Activated gamma-delta T cell (primary cell): ENCODE measurements at places on chromosomes 3 and 15.

GRCh38 chr15:89669941-89670340 is 9.2 kb downstream of the PLIN1 start:
- no peak for DNase-seq

DNA sequence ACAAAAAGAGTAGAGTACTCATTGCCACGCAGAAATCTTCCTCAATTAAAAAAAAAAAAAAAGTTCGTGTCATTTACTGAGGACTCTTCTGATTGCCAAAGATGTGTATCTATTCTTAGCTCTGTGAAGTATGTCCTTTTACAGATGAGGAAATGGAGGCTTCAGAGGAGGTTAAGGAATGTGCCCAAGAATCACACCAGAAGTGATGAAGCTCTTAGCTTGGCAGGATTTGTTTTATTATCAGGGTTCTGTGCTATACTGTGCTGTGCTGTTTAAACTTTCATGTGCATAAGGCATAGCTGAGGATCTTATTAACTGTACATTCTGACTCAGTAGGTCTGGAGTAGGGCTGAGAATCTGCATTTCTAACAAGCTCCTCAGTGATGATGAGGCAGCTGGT is 665.2 kb upstream of the ADAMTS9 start:
- no peak for DNase-seq

GRCh38 chr3:167739190-167739810 is 3.8 kb downstream of the SERPINI1 start:
- DNase-seq, result no peak

DNA sequence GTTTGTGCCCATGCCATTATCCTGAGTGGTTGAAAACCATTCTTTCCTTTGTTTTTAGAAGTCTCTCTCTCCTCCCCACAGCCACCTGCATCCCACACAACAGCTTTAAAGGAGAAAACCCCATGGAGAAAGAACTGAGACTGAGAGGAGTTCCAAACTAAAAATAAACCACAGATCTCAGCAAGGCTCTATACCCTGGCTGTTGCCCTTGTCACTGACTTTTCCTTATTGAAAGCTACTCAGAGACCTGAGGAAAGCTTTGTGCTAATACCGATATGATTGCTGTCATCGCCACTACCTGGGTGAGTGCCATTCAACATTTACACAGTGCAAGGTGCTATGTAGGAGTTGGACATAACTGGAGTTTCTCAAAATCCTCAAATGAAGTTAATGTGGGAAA is 55.5 kb upstream of the RASGRP1 start:
- no peak for DNase-seq

DNA sequence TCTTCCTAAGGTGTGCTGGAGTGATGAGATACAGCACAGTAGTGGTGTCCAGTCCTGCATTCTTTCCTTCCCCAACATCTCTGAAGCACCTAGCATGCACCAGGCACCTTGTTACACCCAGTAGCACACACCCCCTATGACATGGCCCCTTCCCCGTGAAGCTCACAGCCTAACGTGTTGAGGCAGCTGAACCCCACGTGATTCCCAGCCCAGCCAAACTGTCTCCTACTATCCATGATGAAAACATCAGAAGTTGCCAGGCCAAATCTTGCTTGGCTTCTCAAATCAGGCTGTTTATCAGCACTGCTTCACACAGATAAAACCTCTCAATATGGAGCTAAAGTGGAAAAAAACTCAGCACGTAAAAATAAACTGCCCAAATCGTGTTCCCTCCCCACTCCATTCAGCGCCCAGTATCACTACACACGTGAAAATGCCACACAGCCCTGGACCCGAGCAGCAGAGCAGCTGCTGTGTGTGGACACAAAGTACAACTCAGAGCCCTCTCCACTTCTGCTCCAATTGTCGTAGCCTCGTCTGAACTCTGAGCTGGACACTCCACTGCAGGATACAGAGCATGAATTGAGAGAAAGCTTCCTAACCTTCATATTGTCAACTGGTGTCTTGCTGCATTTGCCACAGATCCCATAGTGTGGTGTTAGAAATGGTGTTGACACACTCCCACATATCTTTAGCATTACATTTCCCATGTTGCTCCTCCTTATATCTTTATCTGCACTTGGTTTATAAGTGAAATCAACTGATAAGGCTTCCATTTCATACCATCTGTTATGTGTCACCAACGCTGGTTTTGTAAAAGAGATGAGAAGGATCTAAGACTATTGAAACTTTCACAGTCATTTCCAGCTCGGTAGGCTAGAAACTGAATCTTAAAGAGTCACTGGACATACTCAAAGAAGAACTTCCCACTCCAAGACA is 279.8 kb downstream of the RORA start:
- DNase-seq, result no peak

DNA sequence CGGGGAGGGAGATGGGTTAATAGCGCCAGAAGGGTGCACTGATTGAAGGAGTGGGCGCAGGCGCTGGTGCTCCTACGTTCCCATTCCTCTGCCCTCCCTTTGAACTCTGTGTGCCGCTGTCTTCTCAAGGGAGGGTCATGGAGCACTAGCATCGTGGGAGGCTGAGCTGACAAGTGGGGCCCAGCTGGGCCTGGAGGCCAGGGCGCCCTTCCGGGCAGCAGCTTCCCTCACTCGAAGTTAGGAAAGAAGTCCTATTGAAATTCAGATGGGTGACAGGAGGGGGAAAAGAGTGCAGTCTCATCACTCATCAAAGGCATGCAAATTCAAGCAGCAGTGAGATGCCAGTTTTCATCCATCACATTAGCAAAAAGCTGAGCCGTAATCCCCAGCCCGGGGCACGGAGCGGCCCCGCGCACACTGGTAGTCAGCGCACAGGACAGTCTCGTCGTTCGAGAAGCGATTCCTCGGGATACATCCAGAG is 128.2 kb downstream of the LRRK1 start:
- no peak for DNase-seq

DNA sequence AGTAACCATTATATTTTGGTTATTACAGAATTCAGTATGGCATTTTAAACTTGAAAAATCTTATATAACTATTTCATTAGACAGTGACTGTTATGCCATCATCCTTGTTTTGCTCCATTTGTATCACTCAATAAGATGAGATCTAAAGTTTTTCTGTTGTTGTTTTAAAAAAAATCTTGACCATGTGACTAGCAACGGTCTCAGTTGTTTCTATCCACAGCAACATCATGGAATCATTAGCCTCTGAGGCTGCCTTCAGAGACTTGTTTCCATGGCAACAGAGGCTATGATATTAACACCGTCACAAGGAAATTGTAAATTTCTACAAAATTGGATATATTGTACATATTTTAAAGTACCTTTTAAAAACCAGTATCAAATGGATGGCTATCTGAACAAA is 129.8 kb downstream of the DLG1 start:
- no peak for DNase-seq

GRCh38 chr15:33137101-33137500 is 57.4 kb downstream of the FMN1 start:
- DNase-seq, result no peak

GRCh38 chr15:29331071-29331470 is 61.4 kb upstream of the NSMCE3 start:
- no peak for DNase-seq

- DNase-seq, result no peak
Measured at GRCh38 chr3:67415511-67415910, 238.9 kb downstream of the SUCLG2 start.

DNA sequence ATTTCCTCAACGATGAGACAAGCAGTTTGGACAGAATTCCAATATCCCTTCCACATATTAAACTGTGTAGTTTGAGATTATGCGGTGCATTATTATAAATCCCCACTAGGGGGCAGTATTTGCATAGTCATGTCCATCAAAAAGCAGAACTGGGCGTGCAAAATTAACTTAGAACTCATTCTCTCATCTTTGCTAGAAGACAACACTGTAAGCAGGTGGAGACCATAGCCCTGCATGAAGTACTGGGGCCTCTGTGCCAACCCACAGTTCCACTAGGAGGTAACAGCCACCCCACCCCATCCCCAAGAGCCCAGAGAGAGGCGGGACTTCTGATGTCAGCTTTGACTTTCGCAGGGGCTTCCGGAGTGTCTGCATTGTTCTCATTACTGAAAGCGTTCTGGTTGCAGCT is 106.6 kb upstream of the TMC3 start:
- DNase-seq, result no peak

DNA sequence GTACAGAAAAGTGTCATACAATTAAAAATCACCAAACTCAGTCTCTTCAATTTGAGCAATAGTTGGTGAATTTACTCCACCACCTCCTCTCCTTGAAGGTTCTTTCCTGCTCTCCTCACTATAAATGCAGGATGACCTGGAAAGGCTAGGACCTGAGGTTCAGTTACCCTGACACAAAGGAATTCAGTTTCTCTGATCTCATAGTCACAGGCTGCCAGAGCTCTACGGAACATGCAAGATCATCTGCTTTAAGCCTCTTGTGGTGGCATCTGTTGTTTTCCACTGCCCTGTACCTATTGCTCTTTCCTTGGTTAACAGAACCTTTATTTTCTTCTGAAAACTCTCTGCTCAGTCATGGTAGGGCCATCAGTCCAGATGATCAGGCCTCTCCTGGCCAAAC is 4.9 kb upstream of the TP63 start:
- DNase-seq, result no peak

DNA sequence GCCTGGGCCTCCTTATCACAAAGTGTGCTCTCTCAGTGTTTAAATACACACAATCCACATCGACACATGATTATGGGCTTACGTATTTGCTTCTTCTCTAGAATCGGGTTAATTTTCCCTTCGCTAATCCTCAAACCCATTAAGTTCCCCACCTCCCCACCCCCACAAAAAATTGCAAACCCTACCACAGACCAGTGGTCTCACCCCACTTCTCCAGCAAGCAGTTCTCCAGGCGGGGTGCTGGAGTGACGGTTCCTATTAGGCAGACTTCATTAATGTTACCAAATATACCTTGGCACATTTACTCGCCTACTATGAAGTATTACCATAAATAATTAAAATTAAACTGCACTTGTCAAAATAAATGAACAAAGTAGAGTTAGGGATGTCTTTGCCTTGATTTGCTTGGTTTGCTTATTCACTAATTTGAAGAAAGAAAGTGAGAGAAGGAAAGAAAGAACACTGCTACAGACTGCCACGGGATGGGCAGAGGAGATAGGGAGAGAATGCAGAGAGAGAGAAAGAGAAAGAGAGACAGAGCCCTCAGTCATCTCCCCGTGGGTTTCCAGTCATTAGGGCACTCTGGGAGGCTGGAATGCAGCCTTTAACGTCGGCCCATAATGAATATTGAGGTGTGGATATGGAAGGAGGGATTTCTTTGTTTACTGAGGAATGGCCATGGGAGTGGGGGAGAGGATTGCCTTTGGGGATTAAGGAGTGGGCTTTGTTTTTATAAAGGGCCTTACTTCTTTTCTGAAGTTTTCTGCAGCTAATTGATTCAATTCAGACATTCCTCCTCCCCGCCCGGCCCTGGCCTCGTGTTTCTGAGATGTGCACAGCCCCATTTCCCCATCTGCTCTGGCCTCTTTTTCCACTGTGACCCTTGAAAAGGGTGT is 39.7 kb upstream of the POLG start:
- no peak for DNase-seq

DNA sequence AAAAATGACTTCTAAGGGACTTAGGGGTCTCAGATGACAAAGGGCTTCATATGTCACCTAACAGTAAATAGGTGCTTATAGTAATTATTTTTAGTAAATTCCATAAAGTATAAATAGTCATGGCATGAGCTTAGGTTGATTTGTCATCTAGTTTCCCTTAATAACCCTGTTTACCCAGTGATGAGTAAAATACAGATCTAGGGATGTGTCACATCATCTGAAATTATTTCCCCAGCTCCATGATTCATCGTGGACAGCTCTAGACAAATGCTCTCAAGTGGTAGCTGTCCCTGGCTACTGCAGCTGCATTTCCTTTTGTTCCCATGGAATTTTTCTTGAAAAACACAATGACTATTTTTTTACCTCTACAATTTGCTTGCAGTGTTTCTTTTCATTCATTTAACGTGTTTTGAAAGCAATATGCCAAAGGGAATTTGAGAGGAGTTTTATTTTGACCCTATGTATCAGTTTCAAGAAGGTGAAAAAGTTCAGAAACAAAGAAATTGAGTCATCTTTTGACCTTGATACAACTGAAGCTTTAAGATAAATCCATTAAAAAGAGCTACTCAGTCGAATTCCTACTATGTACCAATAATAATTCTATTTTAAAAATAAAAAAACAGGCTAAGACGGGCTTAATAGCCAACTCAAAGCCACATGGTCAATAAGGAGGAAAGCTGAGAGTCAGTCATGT is 241.6 kb downstream of the KCNMB2 start:
- DNase-seq, result no peak

- DNase-seq, result no peak
Measured at GRCh38 chr15:49383266-49383665, 39.8 kb upstream of the FGF7 start.

DNA sequence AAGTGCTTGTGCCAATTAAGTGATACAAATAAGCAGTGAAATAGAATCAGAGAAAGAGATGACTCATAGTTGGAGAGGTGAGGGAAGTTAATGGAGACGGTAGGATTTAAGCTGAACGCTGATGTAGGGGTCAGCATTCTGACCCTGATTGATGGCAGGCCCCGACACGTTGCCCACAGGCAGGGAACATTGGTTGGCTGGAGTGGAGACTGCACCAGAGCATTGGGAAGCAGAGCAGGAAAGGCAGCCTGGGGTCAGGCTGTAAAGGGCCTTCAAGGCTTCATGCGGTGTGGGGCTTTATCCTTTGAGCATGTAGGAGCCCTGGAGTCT is 68.6 kb downstream of the DCUN1D1 start:
- DNase-seq, result no peak

GRCh38 chr15:60970246-60971170 is 258.6 kb downstream of the RORA start:
- no peak for DNase-seq

- no peak for DNase-seq
Measured at GRCh38 chr3:134879990-134880389, 84.9 kb downstream of the EPHB1 start.

DNA sequence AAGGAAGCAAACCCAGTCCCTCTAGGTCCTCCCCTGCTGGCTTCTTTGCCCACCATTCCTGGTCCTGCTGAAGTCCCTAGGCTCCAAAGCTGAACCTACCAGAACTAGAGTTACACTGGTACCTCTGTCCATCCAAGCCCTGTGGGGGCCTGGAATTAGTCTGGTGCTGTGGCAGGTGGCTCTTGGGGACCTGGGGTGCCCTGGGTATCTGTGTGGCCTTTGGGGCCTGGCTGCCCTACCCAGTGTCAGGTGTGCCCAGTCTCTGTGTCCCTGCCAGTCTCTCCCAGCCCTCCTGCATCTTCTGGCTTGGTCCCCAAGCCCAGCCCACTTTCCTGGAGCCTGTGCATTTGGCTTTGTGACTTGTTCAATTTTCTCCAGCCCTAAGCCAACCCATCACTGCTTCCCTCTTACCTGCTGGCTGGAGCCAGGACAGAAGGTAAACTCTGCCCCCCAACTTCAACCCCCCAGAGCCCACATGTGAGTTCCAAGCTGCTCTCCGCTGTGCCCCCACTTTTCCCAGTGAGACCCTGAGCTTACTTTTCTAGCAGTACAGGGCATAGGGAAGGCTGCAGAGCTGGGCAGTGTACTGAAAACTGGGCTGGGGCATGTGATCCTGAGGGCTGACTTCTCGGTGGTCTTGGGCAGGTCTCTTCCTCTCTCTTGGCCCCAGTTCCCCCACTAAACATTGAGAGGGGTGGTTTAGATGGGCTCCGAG is 28.3 kb upstream of the HHATL start:
- DNase-seq, result no peak

- DNase-seq, result no peak
Measured at GRCh38 chr3:127475975-127476705, 114.4 kb downstream of the TPRA1 start.
